GM04503 (cell line): ENCODE measurements at places on chromosomes 1 and 21.

GRCh38 chr1:157403203-157403602 lies 149.1 kb downstream of the FCRL5 start:
- no peak for DNase-seq

GRCh38 chr21:29443411-29444010 lies 144.8 kb downstream of the BACH1 start:
- peak; percentile 30 for DNase-seq

GRCh38 chr1:47758341-47759250 lies 238.6 kb downstream of the TRABD2B start:
- no peak for DNase-seq

GRCh38 chr21:38669186-38669585 lies 136.5 kb upstream of the ETS2 start:
- DNase-seq = no peak

DNA sequence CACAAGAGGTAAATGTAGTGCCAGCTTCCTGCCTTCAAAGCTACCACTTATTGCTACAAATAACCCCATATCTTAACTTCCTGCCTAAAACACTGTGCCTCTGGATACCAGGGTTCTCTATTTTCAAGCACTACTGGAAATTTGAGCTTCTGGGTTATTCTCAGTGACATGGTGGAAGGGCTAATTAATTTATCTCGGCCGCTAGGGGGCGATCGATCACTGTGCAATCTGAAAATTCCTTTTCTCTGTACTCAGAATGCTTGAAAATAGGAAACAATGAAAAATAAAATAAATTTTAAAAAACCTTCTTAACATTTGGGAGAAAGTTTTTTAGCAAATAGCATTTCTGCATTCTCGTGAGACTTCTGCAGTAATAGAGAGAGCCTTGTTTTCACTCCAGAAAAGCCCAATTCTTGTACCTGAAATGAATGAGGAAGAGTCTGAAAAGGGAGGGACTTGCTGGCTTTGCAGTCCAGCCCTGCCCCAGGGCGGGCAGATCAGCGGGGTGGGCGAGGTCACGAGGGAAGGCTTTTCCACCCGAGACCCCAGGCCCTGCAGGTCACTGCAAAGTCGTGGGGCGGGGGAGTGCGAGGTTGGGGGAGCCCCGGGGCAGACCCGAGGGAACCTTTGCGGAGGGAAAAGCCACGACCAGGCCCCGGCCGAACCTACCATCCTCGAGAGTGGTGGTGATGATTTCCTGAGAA lies 276.7 kb downstream of the PCP4 start:
- peak; percentile 1 for DNase-seq
